ENCODE measurements at places on chromosomes 16 and 17.

DNA sequence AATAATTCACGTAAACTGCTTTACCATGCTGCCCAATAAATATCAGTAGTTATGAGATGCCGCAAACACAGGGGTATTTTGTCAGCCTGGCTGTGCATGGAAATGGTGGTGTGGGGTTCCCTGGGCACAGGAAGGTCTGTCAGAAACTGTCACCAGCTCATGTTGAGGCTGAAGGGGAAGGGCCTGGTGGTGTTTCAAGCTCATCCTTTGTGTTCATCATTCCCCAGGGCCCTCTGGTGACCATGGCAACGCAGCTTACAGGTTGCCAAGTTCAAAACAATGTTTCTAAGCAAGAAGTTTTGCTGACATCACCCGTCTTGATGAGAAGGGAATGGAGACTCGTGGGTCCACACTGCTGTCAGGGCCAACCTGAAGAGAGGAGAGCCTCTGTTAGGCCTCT is 348.9 kb upstream of the C16orf82 start:
- DNase-seq: no peak

DNA sequence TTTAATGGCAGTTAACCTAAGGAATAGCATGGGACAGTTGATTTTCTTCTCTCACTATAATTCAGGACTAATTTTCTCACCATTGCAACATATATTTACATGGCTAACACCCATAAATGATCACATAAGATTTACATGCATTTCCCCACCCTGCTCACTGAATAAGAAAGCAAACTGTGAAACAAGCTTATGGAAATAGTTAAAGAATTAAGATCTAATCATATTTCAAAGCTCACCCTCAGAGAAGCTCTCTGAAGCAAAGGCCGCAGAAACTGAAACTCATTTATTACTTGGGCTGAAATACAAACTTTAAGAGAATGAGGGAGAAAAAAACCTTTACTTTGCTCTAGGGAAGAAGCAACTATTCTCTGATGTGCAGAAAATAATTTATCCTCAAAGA is 218.7 kb upstream of the AXIN2 start:
- DNase-seq: no peak

GRCh38 chr17:57898487-57899311 is 48.9 kb upstream of the MRPS23 start:
- no peak for DNase-seq

DNA sequence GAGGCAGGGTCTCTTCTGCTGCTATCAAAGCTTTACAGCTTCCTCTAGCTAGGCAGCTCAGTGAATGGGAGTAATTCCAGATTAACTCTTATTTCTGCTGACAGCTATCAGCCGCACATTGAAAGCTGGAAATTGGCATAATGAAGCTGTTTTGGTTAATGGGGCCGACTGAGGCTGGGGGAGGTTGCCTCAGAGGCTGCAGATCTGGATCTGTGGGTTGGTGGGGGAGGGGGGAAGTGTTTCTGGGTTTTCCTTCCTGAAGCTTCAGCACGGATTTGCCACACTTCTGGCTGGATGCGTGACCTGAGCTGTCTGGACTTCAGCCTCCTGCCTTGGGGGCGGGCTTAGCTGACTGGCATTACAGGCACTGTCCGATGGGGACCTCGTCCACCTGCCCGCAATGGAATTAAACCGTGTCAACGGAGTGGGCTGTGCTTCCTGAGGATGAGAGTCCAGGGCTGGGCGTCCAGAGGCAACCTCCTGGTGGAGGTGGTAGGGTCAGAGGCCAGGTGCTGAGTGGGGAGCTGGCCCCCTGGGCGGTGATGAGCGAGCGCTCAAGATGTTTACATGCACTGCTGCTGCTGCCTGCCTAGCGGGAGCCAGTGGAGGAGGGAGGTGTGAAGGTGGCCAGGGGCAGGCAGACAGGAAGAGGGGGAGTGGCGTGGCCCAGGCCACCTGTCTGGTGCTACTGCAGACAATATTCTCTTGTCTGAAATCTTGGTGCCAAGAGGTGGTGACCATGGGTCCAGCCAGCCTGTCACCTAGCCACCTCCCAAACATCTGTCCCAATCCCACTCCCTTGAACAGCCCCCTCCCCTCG is 6.7 kb upstream of the ABCC3 start:
- DNase-seq: no peak

DNA sequence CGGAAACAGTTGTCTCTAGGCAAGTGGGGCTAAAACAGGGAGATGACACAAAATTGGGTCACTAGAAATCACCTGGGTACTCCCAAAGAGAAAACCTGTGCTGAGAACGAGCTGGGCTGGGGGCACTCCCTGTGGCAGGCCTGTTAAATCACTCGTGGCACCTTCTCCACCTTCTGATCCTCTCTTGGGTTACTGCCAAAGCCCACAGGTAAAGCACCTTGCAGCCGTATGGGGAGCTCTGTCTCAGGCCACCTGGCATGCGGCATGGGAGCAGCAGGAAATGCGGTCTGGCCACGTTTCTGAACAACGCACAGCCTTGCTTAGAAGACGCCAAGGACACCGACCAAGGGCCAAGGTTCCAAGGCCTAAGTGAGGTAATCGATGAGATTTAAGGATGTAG is 21.5 kb upstream of the ICAM2 start:
- no peak for DNase-seq

- no peak for DNase-seq
These were observed 790 bp downstream of the NCBP3 start for GRCh38 chr17:3845291-3845620.

GRCh38 chr16:27230562-27231001 is 27.3 kb downstream of the KDM8 start:
- DNase-seq: no peak

DNA sequence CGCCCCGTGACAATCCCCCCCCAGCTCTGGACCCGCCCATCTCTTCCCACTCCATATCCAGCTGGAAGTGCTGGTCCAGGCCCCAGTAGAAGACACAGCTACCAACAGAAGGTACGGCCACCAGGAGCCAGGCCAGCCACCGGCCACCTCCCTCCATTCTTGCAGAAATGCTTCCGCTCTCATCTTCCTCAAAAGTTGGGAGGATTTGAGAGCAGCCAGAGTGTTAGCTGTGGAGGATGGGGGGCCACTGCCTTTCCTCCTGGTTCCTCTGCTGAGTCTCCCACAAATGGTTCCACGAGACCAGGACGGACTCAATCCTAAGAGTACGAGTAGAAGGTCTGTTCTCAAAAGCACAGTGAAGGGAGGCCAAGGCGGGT is 78.3 kb downstream of the GAS7 start:
- no peak for DNase-seq

GRCh38 chr16:24270721-24271442 is 14.7 kb downstream of the CACNG3 start:
- DNase-seq: no peak

DNA sequence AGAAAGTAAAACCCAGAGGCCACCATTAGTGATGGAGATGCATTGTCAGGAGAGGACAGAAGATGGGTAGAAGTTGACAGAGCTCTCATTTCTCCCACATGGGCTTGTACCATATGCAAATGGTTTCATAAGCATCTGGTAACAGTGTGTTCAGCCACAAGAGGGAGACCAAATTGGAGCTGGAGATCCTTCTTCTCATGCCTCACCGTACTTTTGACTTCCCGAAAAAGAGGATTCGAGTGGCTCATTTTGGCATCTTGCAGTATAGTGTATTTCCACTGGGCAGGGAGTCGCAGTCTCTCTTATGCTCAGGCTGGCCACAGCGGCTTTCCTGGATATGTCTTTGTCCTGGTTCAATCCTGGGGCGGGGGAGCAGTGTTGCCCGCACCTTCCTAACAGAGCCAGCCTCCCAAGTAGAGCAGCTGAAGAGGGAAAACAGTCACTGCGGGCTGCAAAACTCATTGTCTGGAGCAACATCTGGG is 23.8 kb downstream of the TBC1D3B start:
- DNase-seq: no peak

- peak; percentile 59 for DNase-seq
These were observed 29.9 kb downstream of the DYNLL2 start for GRCh38 chr17:58112970-58113631.

DNA sequence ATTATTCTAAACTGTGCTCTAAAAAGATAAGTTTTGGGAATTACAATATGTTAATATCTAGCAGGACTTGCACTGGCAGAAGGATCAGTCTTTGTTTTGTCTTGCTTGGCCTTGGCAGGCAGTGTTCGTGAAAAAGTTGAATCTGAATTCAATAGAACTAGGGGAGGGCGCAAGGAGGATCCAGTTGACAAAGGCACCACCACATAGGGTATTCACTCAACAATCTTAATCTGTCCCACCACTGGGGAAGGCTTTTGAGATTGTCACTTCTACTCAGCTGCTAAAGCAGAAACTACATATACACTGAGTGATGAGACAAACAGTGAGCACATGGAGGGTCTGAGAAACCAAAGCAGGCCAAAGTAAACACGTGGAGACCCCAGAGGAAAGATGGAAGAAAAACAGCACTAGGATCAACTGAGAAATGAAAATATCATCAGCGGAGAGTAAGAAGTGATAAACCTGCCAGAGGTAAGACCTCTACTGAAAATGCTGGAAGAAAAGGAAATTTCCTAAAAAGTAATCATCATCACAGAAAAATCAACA is 2.4 kb downstream of the AMFR start:
- no peak for DNase-seq

- DNase-seq: no peak
These were observed 212.3 kb upstream of the IRX5 start for GRCh38 chr16:54718376-54718775.

DNA sequence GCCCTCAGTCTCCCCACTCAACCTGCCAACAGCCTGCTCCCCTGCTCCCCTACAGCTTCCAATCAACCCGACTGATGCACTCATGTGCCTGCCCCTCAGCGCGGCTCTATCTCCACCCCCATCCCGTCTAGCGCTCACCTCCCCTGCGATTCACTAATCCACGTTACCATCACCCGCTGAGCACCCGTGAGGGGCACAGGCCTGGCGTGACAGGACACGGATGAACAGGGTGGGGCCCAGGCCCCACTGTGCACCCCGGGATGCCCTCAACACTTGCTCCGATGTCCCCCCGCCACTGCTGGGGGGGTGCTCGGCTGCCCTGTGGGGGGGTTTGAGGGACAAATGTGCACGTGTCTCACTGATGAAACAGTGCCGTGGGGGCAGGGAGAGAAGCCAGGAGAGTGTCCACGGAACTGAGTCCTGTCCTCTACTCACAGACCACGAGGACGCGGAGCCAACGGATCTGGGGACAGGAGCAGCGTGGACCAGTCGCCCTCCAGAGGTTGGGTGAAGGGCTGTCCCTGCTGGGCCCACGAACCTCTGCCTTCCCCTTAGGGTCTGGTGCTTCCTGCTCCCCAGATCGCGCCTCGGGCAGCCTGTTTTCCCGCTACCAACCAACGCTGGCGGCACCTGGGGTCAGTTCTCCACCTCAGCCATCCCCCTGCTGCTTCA is 66.7 kb downstream of the RPH3AL start:
- no peak for DNase-seq

- no peak for DNase-seq
These were observed 24.0 kb downstream of the LIMD2 start for GRCh38 chr17:63675607-63676546.

- no peak for DNase-seq
These were observed 2.3 kb downstream of the FDXR start for GRCh38 chr17:74870512-74870911.

GRCh38 chr16:9393591-9393990 is 302.1 kb downstream of the HAPSTR1 start:
- DNase-seq: no peak

- peak; percentile 83 for DNase-seq
These were observed 119.0 kb upstream of the CDC42EP4 start for GRCh38 chr17:73430848-73431247.

DNA sequence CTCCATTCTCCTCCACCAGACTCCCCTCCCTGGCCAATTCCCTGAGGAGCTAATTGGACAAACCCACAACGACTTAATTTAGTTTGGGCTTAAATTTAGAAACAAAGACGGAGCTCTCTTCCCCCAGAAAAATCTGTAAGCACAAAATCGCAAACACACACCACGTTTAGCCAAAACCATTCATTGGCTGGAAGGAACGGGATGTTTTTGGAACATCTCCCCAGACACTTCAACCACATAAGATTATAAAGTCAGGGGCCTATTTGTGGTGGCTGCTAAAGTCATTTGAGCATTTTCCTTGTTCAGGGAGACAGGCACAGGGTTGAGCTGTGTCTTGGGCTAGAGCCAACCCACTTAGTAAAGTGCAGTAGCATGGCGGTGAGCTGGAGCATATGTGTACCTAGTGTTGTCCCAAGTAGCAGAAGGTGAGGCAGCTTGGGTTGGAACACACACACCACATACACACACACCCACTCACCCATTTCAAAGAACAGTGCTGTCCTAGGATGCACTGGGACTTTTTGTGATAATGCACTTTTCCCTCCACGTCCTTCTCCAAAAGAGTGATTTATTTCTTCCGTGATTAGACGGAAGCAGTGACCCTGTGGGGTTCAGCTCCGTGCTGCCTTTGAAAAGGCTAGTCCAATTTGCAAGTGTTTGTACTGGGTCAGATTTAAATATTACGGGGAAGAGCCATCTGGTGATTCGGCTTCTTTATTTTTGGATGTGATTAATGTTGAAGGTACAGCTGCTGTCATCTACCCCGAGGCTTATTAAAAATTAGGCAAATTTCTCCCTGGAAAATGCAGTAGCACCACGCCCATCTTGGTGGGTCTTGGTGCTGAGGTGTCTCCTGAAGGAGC is 32.2 kb downstream of the ELAC2 start:
- DNase-seq: peak; percentile 29

DNA sequence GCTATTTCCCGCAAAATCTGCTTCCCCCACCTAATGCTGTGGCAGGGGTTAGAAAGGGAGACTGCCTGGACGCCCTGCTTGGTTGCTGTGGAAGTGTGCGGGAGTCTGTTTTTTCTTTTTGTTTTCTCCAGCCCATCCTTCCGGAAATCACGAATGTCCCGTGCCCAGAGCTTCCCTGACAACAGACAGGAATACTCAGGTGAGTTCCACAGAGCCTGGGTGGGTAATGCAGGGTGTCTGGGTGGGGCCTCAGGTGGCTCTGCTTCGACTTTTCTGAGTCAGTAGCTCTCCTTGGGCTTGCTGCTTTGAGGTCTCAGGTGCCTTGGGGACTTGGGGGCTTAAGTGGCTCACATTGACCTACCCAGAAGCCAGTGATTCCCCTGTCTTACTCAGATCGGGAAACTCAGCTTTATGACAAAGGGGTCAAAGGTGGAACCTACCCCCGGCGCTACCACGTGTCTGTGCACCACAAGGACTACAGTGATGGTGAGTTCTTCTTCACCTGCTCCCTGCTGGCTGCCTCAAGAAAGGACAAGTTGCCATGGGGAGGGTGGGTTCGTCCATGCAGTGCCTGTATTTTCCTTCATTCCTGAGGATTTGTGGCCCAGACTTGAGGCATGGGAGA is 11.4 kb downstream of the LIMD2 start:
- DNase-seq: no peak

GRCh38 chr16:2874912-2875362 is 8.1 kb upstream of the FLYWCH2 start:
- no peak for DNase-seq

DNA sequence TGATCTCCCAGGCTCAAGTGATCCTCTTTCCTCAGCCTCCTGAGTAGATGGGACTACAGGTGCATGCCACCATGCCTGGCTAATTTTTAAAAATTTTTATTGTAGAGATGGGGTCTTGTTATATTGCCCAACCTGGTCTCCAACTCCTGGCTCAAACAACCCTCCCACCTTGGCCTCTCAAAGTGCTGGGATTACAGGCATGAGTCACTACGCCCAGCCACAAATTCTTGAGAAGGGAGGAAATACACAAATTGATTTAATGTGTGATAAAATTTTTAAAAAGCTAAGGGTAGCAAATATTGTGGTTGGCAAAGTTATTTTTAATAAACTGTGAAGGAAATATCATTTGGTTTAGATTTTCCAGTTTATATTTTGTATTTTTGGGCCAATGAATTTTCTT is 9.6 kb downstream of the ITGAD start:
- DNase-seq: no peak

All from spinal cord (tissue), 10 donors.